ENCODE measurements at places on chromosomes 12 and 14.

GRCh38 chr14:22243971-22244581 is 344.9 kb downstream of the DAD1 start:
- no peak for DNase-seq

DNA sequence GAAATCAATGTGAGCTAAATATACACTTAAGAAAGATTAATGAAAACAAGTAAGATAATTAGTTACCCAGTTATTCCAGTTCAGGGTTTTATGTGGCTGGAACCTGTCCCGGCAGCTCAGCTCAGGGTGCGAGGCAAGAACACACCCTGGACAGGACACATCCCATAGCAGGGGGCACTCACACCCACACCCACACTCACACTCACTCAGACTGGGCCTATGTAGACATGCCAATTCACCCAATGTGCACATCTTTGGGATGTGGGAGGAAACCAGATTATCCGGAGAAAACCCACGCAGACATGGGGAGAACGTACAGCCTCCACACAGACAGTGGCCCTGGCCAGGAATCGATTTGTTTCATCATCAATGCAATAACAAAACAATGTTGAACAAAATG is 66.0 kb upstream of the TMCC3 start:
- no peak for DNase-seq

DNA sequence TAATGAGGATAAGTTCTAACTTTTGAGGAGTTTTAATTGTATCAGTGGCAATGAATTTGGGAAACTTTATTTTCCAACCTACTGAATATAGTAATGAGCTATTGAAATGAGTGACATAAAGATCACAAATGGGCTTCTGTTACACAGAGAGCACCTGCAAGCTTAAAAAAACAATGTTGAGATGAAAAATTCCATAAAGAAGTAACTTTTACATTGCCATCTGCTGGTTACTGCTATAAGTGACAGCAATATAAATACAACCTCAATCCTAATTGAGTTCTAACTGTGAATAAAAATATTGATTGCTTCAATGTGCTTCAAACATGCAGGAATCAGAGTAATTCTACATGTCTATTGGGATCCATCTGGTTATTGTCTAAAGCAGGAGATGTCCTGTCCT is 14.2 kb downstream of the WIF1 start:
- no peak for DNase-seq

- no peak for DNase-seq
These were observed 154.7 kb downstream of the SLC38A4 start for GRCh38 chr12:46671102-46671501.

DNA sequence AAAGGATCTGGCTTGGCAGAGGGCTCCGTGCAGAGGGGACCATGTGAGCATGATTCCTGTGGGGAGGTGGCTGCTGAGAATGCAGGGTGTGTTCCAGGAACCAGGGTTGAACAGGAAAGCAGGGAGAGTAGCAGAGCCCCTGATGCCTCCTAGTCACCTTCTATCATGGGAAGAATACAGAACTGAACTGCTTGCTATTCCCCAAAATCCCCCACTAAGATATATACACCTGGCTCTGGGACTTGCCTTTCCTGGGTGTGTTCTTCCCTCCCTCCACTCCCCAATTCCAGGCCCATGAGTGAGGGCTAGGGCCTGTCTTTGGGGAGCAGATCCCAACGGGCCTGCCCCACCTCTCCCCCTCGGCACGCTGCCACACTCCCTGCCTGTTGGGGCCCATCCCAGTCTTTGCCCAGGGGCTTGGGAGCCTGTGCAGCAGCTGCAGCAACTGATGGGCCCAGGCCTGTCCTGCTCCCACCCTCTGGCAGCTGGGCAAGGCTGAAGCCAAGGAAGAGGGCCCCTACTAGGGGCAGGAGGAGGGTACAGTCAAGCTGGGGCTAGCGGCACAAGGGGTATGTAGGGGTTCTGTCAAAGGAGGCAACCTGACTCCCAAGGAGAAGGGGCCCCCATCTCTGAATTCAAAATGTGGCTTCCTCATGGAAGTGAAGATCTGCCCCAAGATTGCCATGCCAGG is 3.2 kb downstream of the AJUBA start:
- DNase-seq: no peak

GRCh38 chr12:11941606-11942337 is 129.0 kb upstream of the BCL2L14 start:
- no peak for DNase-seq

- DNase-seq: no peak
These were observed 23.4 kb downstream of the ACACB start for GRCh38 chr12:109139791-109140190.

DNA sequence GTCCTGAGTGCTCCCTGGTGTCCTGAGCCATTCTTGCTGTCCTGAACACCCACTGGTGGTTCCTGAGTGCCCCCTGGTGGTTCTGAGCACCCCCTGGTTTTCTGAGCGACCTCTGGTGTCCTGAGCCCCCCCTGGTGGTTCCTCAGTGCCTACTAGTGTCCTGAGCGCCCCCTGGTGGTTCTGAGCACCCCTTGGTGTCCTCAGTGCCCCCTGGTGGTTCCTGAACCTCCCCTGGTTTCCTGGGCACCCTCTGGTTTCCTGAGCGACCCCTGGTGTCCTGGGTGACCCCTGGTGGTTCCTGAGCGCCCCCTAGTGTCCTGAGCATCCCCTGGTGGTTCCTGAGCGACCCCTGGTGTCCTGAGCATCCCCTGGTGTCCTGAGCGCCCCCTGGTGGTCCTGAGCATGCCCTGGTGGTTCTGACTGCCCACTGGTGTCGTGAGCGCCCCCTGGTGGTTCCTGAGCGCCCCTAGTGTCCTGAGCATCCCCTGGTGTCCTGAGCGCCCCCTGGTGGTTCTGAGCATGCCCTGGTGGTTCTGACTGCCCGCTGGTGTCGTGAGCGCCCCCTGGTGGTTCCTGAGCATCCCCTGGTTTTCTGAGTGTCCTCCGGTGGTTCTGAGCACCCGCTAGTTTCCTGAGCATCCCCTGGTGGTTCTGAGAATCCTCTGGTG is 473.1 kb downstream of the TMEM121 start:
- peak; percentile 86 for DNase-seq

- no peak for DNase-seq
These were observed 3.7 kb downstream of the KIF5A start for GRCh38 chr12:57553343-57554202.

DNA sequence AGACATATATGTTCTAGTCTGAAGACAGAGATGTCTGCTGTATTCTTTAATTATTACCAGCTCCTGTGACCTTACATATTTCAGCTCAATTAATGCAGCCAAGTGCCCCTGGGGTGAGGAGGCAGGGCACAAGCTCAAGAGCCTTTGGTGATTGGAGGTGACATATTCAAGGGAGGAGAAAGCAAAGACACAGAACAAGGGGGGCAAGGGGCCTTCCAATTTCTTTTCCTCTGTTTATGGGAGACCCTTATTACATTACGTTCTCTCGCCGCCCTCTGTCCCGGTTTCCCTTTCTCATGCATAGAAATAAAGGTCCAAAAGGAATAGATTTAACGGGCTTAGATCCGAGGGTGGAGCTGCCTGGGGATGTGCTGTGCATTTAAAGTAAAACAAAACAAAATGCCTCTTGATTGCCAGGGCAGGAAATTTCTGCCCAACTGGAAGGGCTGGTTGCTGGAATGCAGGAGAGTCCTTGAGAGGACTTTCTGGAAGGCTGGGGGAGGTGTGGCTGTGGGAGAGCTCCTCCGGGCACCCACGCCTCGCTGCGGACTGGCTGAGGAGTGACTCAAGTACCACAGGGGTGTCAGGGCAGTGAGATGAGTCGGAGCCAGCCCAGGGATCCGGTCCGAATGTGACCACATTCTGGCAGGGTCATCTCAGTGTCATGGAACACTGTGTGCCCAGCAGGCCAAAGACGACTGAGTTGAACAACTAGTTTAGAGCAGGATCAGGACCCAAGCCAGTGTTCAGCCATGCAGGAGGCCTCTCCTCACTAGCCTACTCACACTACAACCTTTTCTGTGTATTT is 32.1 kb upstream of the GSG1 start:
- DNase-seq: no peak

GRCh38 chr12:29365091-29365490 is 15.9 kb downstream of the ERGIC2 start:
- DNase-seq: no peak

- DNase-seq: no peak
These were observed 174.9 kb upstream of the FAR2 start for GRCh38 chr12:28974166-28974565.

DNA sequence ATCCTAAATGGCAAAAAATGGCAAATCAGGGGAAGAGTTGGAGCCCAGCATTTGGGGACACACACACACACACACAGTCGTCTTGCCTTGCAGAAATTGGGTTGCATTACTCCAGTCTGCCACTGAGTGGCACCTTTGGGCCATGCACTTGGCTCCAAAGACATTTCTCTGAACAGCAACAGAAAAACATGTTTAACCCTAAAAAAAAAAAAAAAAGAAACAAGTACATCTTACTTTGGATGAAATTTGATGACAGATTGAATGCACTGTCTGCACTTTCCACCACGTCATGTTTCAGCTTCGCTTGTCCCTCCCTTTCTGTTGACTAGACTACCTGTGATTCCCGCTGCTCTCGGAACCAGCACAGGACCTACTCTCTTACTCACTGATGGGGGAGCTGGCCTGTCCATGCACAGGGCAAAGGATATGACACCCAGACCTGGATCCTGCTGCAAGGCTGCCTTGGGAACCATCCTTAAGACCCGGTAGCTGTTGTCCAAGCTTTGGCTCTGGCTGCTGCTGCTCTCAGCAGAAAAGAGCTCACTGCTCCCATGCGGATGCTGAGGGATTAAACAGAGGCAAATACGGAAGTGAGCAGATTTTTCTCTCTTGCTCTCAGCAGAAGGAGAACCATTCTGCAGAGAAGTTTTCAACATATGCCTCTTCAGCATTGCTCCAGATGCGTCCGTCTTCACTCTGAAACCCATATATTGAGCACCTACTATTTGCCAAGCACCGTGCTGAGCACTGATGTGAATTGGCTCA is 376.8 kb downstream of the DPF3 start:
- DNase-seq: peak; percentile 55

GRCh38 chr12:12764824-12765223 is 20.6 kb upstream of the APOLD1 start:
- DNase-seq: no peak

- no peak for DNase-seq
These were observed 40.2 kb downstream of the SPRING1 start for GRCh38 chr12:116697716-116698115.

DNA sequence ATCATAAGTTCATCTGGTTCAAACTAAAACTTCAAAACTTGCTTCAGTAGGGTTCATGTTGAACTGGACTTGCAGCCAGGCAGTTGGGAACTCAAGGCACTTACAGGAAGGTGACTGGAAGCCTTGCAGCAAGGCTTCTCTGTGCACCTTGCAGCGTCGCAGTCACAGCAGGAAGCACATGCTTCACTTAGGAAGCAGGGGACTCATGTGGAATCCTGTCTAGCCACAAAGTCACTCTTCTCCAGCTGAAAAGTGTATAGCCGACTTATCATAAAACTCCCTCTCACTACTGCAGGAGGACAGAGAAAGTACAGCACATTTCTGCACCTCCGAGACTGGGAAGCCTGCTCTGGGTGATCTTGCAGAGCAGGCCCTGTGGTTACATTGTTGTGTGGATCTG is 114.0 kb upstream of the PRB2 start:
- DNase-seq: no peak

- DNase-seq: no peak
These were observed 348 bp upstream of the SSTR1 start for GRCh38 chr14:38207377-38207735.

- DNase-seq: no peak
These were observed 1.3 kb upstream of the C14orf39 start for GRCh38 chr14:60487211-60487610.

- DNase-seq: no peak
These were observed 60.0 kb upstream of the TRAF3 start for GRCh38 chr14:102717276-102717675.

DNA sequence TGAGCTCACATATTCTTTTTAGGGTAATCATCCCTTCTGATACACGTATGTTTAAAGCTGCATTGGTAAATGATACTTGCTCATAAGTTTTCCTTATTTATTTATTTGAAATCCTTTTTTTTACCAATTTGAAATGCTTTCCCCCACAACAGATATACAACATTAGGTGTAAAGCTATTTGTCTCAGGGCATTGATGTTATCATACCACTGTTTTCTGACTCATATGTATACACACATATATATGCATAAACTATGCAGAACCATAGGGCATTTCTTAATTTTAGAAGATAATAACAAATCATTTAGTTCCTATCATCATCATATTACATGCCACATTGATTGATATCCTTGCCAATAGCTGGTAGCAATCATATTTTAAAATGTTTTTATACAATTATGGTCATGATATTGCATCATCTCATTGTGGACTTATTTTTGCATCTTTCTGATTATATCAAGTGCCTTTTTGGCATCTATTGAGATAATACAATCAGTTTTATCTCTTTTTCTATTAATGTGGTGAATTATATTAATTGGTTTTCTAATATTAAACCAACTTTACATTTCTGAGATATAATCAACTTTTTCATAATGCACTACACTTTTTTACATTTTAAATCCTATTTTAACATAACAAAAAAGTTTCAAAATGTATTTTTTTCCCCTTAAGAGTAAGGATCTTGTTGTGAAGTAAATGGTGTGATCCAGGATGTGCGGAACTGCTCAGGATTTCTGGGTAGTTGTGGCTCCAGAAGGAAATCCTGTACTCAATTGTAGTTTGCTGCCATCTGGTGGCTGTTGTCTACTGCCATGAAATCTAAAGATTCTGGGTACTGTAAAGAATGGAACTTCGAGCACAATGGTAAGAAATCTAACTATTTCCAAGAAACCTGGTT is 16.7 kb downstream of the OR9K2 start:
- DNase-seq: no peak

Data from T-helper 2 cell treated with Interferon-gamma antibody and Interleukin-4, amounts not matched to agents 5 μg/mL and 100 μg/mL, for 36 hours (primary cell).